ENCODE measurements at places on chromosomes 7 and 10.

DNA sequence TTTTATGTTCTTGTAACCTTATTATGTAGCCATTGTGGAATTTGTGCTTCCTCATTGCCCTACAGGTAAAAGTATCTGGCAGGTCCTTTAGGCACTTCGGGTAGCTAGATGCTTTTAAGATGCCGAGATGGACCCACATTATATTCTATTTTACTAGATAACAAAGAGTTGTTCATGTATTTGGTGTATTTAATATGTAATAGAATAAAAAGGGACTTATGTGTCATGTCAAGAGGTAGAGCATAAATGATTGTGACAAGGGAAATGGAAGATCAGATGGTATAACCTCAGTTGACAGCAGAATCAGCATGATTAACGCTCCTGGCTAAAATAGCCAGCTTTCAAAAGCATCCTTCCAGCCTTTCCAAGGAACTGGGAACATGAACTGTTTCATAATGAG is 50.6 kb downstream of the NPY start:
- DNase-seq: no peak

DNA sequence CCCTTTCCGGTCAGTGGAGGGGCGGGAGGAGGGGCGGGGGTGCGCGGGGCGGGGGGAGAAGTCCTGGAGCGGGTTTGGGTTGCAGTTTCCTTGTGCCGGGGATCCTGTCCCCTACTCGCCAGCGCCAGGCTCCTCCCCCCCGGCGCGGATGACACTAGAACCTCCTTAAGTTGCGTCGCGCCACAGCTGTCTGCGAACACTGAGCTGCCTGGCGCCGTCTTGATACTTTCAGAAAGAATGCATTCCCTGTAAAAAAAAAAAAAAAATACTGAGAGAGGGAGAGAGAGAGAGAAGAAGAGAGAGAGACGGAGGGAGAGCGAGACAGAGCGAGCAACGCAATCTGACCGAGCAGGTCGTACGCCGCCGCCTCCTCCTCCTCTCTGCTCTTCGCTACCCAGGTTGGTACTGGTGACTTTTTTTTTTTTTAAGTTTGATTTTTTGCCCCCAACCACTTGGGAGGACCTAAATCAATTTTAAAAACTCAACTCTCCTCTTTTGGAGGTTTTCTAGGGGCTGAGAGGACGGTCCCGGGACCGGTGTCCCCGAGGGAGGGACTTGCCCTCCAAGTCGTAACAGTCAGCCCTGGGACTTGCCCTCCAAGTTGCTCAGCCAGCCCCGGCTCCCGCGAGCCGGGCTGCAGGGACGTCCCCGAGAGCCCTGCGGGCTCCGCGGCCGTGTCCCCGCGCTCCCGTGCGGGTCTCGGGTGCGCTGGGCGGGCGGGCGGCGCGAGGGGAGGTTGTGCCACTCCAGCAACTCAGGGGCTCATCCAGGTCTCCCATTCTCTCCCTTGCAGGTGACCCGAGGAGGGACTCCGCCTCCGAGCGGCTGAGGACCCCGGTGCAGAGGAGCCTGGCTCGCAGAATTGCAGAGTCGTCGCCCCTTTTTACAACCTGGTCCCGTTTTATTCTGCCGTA is at the start of gene GATA3:
GATA3 (plus strand) TSS at position 195 of the 914 bp plus-strand sequence. CDS start 968 bp downstream, outside the sequence.
- DNase-seq: no peak

- no peak for DNase-seq
These were observed 503.8 kb downstream of the GRID1 start for GRCh38 chr10:85862771-85863170.

DNA sequence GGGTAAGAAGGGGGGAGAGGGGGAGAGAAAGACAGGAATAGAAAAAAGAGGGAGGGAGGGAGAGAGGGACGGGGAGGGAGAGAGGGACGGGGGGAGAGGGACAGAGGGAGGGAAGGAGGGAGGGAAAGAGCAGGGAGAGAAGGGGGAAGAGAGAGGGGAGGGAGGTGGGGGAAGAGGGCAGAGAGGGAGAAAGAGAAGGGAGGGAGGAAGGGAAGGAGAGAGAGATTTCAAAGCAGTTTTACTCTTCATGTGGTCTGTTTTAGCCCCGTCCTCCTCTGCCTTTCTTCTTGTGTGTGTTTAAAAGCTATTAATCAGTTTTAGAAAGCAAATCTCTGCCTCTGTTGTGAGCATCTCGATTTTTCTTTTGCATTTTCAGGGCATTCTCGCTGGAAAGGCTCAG is 237.0 kb downstream of the WDR37 start:
- no peak for DNase-seq

- DNase-seq: no peak
These were observed 396.6 kb upstream of the KLF6 start for GRCh38 chr10:4181621-4182049.

GRCh38 chr7:49483142-49483541 is 290.3 kb upstream of the VWC2 start:
- DNase-seq: no peak

GRCh38 chr7:80974396-80975358 is 55.8 kb upstream of the SEMA3C start:
- DNase-seq: no peak

GRCh38 chr7:51639661-51640334 is 323.2 kb upstream of the COBL start:
- DNase-seq: no peak

GRCh38 chr10:34773636-34774630 is 41.2 kb downstream of the PARD3 start:
- DNase-seq: no peak

GRCh38 chr10:114043532-114044246 is at the start of gene ADRB1:
TSS of gene ADRB1 (plus strand) at chr10:114043866. CDS start at chr10:114044133, 267 bp downstream.
- peak; percentile 91 for DNase-seq

DNA sequence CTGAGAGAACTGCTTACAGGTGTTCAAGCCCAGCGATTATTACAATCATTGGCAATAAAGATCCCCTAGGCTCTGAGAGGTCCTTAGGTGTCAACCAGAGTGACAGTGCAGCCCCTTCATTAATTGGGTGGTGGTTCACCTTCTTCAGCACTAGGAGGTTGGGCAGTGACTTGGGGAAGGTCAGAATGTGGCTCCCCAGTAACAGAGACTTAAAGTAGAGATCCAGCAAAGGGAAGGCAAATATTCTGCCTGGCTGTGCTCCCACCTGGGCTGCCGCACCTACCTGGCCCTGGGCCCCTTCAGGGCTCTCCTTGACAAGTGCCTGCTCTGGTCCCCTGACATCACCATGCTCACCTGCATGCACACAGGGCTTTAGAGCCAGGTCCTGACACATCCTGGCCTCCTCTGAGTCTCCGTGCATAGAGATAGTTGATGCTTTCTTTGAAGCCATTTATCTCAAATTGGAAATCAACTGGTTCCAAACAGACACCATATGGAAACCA is 1.9 kb downstream of the CLRN3 start:
- no peak for DNase-seq

- DNase-seq: no peak
These were observed 180.9 kb downstream of the ANK3 start for GRCh38 chr10:60208676-60209269.

- DNase-seq: no peak
These were observed 47.8 kb upstream of the PIK3AP1 start for GRCh38 chr10:96768136-96768535.

DNA sequence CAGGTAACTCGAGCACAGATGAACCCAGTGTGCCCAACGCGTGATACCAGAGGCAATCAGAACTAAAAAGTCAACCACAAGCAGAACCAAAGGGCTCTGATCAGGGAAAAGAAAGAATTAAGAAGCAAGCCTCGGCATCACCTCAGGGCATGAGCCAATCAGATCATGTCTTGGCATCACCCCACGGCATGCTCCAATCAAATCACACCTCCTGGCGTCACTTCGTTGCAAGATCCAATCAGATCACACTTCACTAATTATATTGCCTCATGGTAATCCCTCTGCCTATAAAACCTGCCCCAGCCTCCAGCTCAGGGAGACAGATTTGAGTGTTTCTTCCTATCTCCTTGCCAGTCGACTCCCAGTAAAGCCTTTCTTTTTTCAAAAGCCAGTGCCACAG is 46.8 kb downstream of the TYW1B start:
- no peak for DNase-seq

- DNase-seq: no peak
These were observed 581 bp downstream of the FAM3C start for GRCh38 chr7:121395494-121395960.

GRCh38 chr10:97204826-97205679 is 19.3 kb upstream of the SLIT1 start:
- DNase-seq: no peak

- peak; percentile 24 for DNase-seq
These were observed 73.5 kb downstream of the ZRANB1 start for GRCh38 chr10:125015356-125015944.

GRCh38 chr10:80530251-80530650 is 7.5 kb upstream of the SH2D4B start:
- DNase-seq: no peak

Data from nucleus accumbens (tissue), 56 donors.